Activated B cell treated with CpG ODN at 0.5 μM for 24 hours (primary cell): ENCODE measurements at places on chromosomes 2 and 18.

- no peak for DNase-seq
Measured at GRCh38 chr18:79662439-79662838, 17.2 kb upstream of the CTDP1 start.

DNA sequence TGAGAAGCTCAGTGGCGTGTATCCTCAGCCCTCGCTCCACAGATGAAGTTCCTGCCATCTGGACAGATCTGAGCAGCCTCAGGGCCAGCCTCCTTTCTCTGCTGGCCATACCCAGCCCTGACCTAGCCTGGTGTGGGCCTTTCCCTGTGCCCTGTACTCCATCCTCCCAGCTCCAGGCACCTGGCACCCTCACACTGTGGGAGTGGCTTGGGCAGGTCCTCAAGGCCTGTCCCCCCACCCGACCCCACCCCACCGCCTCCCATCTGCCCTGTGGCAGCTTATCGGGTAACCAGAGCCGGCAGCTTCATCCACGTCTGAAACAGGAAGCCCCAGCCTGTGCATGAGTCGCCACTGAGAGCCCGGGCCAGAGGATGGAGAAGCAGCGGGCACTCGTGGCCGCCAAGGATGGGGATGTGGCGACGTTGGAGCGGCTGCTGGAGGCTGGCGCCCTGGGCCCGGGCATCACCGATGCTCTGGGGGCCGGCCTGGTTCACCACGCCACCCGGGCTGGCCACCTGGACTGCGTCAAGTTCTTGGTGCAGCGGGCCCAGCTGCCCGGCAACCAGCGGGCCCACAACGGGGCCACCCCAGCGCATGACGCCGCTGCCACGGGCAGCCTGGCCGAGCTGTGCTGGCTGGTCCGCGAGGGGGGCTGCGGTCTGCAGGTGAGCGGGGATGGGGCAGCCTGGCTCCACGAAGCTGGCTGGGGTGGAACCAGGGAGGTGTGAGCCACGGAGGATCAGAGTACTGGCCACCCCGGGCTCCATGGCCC is at the start of gene ESPNL:
TSS of gene ESPNL (plus strand) at position 292 of the 772 bp plus-strand sequence. CDS start at position 372, 80 bp downstream.
- no peak for DNase-seq

GRCh38 chr2:180006231-180006630 is 866 bp downstream of the CWC22 start:
- no peak for DNase-seq

GRCh38 chr2:169493360-169493759 is 14.1 kb downstream of the BBS5 start:
- DNase-seq: no peak

DNA sequence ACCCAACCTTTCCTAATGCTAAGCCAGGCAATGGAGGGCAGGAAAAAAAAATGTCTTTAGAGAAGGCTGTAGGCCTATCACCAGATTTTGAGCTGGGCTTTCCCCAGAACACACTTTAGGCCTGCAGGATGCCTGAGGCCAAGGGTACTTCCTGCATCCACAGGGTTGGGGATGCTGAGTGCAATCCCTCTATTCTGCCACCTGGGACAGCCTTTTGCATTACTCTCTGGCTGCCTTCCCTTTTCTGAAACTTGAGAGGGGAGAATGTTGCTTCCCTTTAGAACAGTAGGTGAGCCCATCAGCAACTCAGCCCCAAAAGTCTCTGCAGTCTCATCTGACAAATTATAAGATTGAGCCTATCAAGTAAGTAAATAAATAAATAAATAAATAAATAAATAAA is 195.2 kb downstream of the SLC8A1 start:
- DNase-seq: no peak

DNA sequence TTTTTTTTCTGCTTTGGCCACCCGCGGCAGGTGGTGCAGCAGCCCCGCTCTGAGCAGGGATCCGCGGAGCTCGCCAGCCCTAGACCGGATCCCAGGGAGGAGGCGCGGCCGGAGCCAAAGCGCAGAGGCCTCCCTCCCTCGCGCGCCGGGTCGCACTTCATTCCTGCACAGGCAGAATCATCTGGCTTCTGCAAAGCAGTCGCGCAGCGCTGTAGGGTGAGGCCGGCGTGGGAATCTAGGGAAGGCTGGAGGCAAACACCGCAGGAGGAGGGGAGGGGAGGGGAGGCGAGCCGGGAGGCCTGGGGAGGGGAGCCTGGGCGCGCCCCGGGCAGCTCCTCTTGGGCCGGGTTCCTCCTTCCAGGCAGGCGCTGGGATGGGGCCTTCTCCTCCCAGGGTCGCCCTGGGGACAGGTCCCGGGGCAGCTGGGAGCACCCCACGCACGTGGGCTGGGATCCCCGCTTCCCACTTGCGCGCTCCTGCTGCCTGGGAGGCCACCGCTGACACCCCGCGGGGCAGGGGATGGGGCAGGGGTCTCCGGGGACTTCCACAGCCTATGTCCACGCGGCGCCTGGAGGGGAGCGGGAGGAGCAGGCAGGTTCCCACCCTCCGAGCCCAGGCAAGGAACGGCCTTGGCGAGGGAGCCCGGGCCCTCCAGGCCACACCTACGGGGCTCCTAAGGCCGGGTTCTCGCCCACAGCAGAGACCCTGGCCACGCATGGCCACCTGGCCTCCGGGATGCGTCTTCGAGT is 45.0 kb downstream of the MBP start:
- DNase-seq: no peak

GRCh38 chr2:9830685-9831410 is 12.4 kb upstream of the TAF1B start:
- no peak for DNase-seq

- DNase-seq: no peak
Measured at GRCh38 chr18:78679031-78679430, 300.6 kb upstream of the SALL3 start.

DNA sequence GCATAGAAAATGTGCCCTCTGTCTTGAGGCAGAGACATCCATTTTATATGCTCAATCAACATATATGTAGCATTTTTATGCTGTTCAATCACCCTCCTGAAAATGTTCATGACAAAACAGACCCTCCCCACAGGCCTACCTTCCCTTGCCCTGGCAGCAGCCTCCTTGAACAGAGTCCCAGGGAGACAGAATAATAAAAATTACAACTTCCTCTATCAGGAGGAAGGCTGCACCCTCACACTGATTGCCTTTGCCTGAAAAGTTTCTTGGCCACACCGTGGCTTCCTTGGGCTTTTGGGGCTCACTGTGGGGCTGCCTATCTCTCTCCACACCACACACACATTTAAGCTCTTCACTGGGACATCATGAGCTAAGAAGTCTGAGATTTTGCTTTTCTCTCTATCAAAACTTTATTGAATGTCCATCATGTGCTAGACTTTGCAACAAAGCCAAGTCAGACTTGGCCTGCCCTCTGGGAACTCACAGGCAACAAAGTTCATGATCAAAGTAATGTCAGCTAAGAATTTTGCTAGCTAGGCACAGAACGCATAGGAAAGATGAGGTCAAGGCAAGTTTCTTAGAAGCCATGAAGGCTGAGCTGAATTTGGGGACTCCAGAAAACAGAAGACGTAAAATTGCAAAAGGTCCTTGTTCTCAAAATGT is 101.6 kb downstream of the BCL2L11 start:
- DNase-seq: no peak

DNA sequence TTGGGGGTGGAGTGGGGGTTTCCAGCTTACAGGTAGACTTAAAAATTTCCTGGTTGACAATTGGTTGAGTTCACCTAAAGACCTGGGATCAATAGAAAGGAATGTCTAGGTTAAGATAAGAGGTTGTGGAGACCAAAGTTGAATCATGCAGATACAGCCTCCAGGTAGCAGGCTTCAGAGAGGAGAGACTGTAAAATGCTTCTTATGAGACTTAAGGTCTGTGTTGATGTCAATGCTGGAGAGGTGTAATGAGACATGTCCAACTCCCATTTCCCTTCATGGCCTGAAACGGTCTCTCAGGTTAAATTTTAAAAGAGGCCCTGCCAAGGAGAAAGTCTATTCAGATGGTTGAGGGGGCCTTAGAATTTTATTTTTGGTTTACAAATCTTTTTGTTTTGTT is 38.5 kb upstream of the RND3 start:
- DNase-seq: no peak

GRCh38 chr2:18926631-18927524 is 337.5 kb upstream of the NT5C1B start:
- DNase-seq: no peak

- no peak for DNase-seq
Measured at GRCh38 chr2:134405611-134406081, 151.8 kb downstream of the MGAT5 start.

- no peak for DNase-seq
Measured at GRCh38 chr2:62383846-62384245, 122.1 kb downstream of the TMEM17 start.
